Stomach (tissue), 19 donors: ENCODE measurements at places on chromosomes 11 and 22.

DNA sequence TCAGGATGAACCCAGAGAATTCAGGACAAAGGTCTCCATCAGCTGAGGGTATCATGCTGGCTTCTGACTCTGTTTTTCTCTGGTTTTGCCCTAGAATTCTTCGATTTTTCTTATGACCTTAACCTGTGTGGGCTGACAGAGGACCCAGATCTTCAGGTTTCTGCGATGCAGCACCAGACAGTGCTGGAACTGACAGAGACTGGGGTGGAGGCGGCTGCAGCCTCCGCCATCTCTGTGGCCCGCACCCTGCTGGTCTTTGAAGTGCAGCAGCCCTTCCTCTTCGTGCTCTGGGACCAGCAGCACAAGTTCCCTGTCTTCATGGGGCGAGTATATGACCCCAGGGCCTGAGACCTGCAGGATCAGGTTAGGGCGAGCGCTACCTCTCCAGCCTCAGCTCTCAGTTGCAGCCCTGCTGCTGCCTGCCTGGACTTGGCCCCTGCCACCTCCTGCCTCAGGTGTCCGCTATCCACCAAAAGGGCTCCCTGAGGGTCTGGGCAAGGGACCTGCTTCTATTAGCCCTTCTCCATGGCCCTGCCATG lies 16.8 kb downstream of the SERPING1 start:
- H3K4me3 ChIP-seq: no peak overlapping the region
- no peak overlapping the region for H3K27ac ChIP-seq
- H3K27me3 ChIP-seq: no peaks in the 10 kb centered on the region
- peaks cover 76% of the 10 kb centered on the region for H3K36me3 ChIP-seq
- H3K4me1 ChIP-seq: no peaks in the 10 kb centered on the region

- peak overlapping the region; percentile 55 for H3K4me3 ChIP-seq
- peaks cover 56% of the 10 kb centered on the region for H3K4me1 ChIP-seq
- no peak for DNase-seq
- peak overlapping the region; percentile 94 for H3K27ac ChIP-seq
- H3K36me3 ChIP-seq: no peaks in the 10 kb centered on the region
Observed at GRCh38 chr11:66349084-66349386, 1.6 kb upstream of the B4GAT1 start.

GRCh38 chr22:45314786-45315185 lies 5.1 kb downstream of the FAM118A start:
- no peak overlapping the region for H3K4me3 ChIP-seq
- no peaks in the 10 kb centered on the region for H3K36me3 ChIP-seq
- H3K27me3 ChIP-seq: no peaks in the 10 kb centered on the region
- H3K27ac ChIP-seq: peak overlapping the region; percentile 72

DNA sequence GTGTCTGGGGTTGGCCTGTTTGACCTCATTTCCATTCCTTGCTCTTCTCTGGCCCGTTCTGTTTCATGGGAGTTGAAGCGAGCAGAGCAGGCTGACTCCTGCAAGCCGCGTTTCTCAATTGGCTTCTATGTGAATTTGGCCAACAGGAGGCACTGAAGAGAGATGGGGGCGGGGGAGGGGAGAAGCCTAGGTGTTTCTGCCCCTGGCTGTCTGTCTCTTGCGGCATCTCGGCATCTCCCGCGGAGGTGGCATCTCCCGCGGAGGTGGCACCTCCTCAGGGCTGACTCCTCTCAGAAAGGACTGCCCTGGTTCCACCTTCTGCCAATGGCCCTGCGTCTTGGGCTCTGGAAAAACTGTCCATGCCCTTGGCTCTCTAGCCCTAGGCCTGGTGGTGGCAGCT lies 125.6 kb upstream of the CSNK2A3 start:
- no peaks in the 10 kb centered on the region for H3K27me3 ChIP-seq
- no peaks in the 10 kb centered on the region for H3K4me1 ChIP-seq
- DNase-seq: no peak
- no peaks in the 10 kb centered on the region for H3K36me3 ChIP-seq

- no peak for DNase-seq
- H3K27me3 ChIP-seq: no peaks in the 10 kb centered on the region
- H3K4me1 ChIP-seq: no peaks in the 10 kb centered on the region
- H3K4me3 ChIP-seq: no peak overlapping the region
Observed at GRCh38 chr11:128048121-128048520, 539.2 kb downstream of the ETS1 start.

DNA sequence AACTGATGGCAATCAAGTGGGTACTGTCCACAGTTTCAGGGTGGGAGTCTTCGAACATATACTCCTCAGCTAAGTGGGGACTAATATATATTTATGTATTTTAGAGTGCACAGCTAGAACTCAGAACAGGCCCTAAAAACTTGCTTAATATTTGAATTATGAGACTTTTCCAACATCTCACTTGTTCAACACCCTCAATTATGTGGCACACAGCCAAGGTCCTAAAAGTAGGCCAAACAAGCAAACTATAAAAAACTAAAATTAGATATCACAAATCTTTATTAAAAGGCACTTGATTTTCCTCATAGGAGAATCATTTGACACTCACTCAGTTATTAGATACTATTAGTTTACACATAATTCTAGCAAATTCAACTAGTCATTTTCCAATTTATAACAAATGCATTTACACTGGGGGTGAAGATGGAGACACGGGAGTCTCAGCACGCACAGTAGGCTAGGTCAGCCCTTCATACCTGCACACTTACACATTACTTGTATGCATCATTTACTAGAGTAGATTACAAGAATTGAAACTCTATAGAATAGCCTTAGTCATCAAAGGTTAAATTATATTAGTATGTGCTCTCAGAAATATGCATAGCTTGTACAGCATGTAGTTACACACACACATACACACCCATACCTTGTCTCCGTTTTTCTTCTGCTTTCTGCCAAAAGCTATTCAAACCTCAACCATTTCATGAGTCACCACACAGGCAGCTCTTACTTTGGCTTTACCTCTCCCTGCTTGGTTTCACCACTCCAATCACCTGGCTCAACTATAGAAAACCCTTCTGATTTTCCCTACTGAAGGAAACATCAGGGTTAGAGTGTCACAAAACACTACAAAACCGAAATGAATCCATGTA lies 171.5 kb downstream of the SBF2 start:
- no peak overlapping the region for H3K27ac ChIP-seq
- H3K27me3 ChIP-seq: no peaks in the 10 kb centered on the region
- no peak for DNase-seq
- H3K36me3 ChIP-seq: no peaks in the 10 kb centered on the region
- H3K4me1 ChIP-seq: peaks cover 44% of the 10 kb centered on the region

DNA sequence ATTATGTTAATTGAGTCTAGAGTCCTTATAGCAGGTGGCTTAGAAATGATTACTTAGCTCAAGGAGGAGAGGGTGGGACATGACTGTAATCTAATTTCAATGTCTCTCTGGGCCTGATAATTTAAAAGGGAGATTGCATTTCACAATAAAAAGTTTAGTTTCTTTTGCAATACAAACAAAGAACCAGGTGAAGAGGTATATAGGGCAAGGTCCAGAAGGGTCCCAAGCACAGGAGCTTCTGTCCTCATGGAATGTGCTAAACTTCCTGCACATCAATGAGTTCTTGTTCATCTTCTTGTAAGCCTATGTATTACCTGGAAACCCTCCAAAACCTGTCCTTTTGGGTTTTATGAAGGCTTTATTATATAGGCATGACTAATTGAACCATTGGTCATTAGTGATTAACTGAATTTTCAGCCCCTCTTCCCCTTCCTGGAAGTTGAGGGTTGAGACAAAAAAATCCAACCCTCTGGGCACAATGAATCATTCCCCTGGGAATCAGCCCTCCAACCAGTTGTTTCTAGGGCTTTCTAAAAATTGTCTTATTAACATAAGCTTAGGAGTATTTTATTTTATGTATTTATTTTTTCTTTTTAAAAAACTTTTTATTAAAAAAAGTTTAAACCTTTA lies 37.6 kb downstream of the MS4A2 start:
- H3K27ac ChIP-seq: no peak overlapping the region
- H3K36me3 ChIP-seq: no peaks in the 10 kb centered on the region
- H3K27me3 ChIP-seq: no peaks in the 10 kb centered on the region
- no peak for DNase-seq

DNA sequence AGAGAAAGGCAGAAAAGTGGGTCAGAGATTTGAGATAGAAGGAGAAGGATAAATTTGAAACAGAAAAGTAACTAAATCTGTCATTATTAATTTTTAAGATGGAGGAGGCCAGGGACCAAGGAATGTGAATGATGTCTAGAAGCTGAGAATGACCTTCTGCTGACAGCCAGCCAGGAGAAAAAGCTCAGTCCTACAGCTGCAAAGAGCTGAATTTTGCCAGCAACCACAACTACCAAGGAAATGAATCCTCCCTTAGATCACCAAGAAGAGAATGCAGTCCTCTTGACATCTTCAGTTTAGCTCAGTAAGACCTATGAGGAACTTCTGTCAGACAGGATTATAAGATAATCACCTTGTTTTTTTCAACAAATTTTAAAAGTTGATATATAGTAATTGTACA lies 538.2 kb downstream of the LRRC4C start:
- no peak for DNase-seq
- H3K36me3 ChIP-seq: no peaks in the 10 kb centered on the region
- no peak overlapping the region for H3K27ac ChIP-seq
- no peaks in the 10 kb centered on the region for H3K27me3 ChIP-seq

DNA sequence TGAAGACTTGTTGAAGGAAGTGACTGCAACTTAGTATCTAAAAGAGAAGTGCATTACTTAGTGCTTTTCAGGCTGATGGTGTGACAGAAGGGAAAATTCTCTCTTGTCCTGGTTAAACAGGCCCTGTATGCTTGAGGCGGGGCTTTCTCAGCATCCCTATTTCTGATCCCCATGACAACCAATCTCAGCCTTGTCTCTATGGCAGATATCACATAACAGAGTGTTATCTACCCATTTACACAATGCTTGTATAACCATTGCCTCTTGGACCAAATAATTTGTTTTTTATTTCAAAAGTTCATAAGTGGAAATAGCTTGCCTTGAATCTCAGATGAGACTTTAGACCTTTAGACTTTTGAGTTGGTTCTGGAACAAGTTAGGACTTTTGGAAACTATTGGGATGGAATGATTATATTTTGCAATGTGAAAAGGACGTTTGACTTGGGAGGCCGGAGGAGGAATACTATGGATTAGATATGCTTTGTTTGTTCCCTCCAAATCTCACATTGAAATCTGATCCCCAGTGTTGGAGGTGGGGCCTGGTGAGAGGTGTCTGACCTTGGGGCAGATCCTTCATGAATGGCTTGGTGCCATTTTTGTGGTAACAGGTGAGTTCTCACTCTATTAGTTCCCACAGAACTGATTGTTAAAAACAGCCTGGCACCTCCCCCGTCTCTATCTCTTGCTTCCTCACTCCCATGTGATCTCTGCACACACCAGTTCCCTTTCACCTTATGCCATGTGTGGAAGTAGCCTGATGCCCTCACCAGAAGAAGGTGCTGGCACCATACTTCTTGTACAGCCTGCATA lies 3.1 kb upstream of the GLYAT start:
- DNase-seq: peak; percentile 2
- no peaks in the 10 kb centered on the region for H3K36me3 ChIP-seq
- H3K27ac ChIP-seq: no peak overlapping the region
- no peaks in the 10 kb centered on the region for H3K27me3 ChIP-seq

DNA sequence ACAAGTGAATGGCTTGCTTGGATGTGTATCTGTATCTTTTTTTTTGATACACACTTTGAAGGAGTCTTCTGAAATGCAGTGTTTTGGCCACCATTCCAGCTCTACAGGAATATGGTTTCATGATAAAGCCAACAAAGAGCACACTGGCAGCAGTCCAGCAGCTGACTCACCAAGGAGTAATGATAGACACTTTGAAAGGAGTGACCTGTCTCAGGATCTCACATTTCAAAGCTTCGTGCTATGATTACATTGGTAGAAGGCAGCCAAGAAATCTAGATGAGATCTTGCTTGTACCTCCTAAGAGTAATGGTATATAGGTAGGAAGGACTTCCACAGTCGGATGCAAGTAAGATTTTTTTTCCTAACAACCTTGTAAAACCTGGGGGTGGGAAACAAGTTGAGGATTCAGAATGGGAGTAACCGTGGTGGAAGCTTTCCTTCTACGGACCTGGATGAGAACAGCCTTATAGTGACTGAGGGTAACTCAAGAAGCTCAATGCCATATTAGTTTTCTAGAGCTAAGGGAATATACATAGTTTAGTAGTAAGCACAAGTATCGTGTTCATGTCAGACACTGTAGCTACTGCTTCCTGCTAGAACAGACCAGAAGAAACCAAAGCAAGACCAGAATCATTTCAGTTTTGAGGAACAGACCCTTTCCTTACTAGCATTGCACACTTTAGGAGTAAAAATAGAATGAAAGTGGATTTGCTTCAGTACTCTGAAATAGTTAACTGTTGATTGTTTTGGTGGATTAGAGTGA lies 25.0 kb downstream of the MTMR3 start:
- peak overlapping the region; percentile 13 for H3K27ac ChIP-seq
- no peaks in the 10 kb centered on the region for H3K36me3 ChIP-seq
- peaks cover 44% of the 10 kb centered on the region for H3K4me1 ChIP-seq
- H3K27me3 ChIP-seq: no peaks in the 10 kb centered on the region
- H3K4me3 ChIP-seq: no peak overlapping the region

GRCh38 chr11:69375316-69376154 lies 81.6 kb downstream of the MYEOV start:
- H3K4me1 ChIP-seq: no peaks in the 10 kb centered on the region
- DNase-seq: peak; percentile 31
- no peaks in the 10 kb centered on the region for H3K36me3 ChIP-seq
- no peak overlapping the region for H3K27ac ChIP-seq
- no peak overlapping the region for H3K4me3 ChIP-seq

- no peaks in the 10 kb centered on the region for H3K36me3 ChIP-seq
- H3K4me1 ChIP-seq: no peaks in the 10 kb centered on the region
- H3K27me3 ChIP-seq: no peaks in the 10 kb centered on the region
- H3K4me3 ChIP-seq: no peak overlapping the region
Observed at GRCh38 chr11:75593286-75593915, 31.3 kb downstream of the SERPINH1 start.

GRCh38 chr11:12606597-12606996 lies 67.6 kb upstream of the TEAD1 start:
- H3K27ac ChIP-seq: no peak overlapping the region
- H3K4me1 ChIP-seq: no peaks in the 10 kb centered on the region
- H3K4me3 ChIP-seq: no peak overlapping the region
- no peaks in the 10 kb centered on the region for H3K36me3 ChIP-seq

- DNase-seq: no peak
- no peaks in the 10 kb centered on the region for H3K36me3 ChIP-seq
- H3K4me1 ChIP-seq: peaks cover 8% of the 10 kb centered on the region
- H3K27me3 ChIP-seq: no peaks in the 10 kb centered on the region
Observed at GRCh38 chr11:46055371-46055770, 65.9 kb downstream of the PHF21A start.

- no peak overlapping the region for H3K27ac ChIP-seq
- no peak overlapping the region for H3K4me3 ChIP-seq
- H3K36me3 ChIP-seq: no peaks in the 10 kb centered on the region
- no peaks in the 10 kb centered on the region for H3K4me1 ChIP-seq
Observed at GRCh38 chr22:16965083-16965482, 42.9 kb downstream of the GAB4 start.
